Dorsolateral prefrontal cortex (tissue), 122 donors: ENCODE measurements at places on chromosomes 2 and 18. TPM values are rescaled to one million over a fixed set of nuclear protein-coding genes. Genes with fewer than 3 reads are reported as not detected.

DNA sequence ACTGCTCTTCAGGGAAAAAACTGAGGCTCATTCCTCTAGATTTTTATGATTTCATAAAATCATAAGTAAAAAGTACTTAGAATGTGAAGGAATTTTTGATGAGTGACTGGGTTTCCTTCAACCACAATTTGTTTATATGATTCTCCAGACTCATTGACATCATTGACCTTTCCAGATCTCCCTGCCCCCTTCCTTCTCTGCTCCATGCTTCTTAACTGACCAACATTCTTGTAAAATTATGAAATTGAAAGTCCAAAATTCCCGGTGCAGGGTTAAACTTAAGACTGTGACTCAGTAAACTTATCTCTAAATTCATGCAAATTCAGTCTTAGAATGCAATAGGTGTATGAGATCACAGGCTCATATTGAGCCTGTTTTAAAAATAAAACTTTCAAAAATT is 648.9 kb downstream of the TDRD15 start:
- DNase-seq, result no peak

GRCh38 chr2:229974266-229974665 is 52.0 kb downstream of the FBXO36 start:
- no peak for DNase-seq

- DNase-seq, result no peak
Measured at GRCh38 chr2:224349396-224349795, 52.5 kb downstream of the FAM124B start.

DNA sequence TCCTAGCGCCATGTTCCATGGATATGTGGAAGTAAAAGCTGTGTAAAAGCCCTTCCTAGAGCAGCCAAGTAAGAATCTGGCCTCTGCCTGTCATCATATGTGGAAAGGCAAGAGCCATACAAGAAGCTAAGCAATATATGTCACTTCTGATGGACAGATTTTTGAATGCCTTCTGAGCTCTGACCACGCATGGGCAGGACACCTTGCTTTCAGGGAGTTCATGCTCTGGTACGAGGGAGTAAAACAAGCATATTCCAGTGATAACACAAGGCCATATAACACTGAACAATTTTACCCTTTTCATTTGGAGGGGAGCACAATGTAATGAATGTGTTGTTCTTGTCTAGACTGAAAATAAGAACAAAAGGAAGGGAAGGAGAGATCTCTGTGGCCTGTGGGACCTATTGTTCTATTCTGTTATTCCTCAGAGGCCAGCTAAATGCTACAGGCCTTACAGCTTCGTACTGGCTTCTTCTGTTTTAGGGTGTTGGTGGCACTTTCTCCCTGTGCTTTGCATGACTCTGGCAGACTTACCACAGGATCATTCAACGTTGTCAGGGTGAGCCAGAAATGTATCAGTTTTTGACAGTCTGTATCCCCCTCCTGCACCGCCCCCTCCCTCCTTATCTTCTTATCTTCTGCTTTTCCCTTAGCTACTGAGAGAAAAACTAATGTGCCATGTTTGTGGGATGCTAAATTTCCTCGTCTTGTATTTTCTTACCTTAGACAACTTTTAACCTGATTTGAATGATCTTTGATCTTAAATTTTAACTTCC is 99.5 kb downstream of the MAP4K4 start:
- DNase-seq, result no peak

GRCh38 chr2:121130301-121130850 is 154.6 kb downstream of the TFCP2L1 start:
- DNase-seq, result no peak

- DNase-seq, result no peak
Measured at GRCh38 chr2:118847762-118848172, 319 bp upstream of the EN1 start.

- DNase-seq, result no peak
Measured at GRCh38 chr2:59276033-59276432, 1034.9 kb upstream of the FANCL start.

MOGAT1 gene
- total RNA-seq, result 0.73 TPM

MAB21L4 gene
- not detected for total RNA-seq

ALPP gene
- not detected for total RNA-seq

GRCh38 chr18:72541871-72542332 is 2.2 kb downstream of the CBLN2 start:
- DNase-seq, result no peak

ABCG8 gene
- 1.6 TPM for total RNA-seq

INHBB gene
- total RNA-seq, result 5.4 TPM

GRCh38 chr2:204892506-204893255 is 347.4 kb downstream of the PARD3B start:
- DNase-seq, result no peak

DHRS9 gene
- 1.3 TPM for total RNA-seq

SNRNP27 gene
- total RNA-seq, result 62.0 TPM

GRCh38 chr18:66615176-66615575 is 11.3 kb upstream of the CDH19 start:
- DNase-seq, result no peak

CROCC2 gene
- total RNA-seq, result not detected

- no peak for DNase-seq
Measured at GRCh38 chr2:226796012-226796839, 3.4 kb downstream of the IRS1 start.

FKBP1B gene
- 46.9 TPM for total RNA-seq

PRSS56 gene
- total RNA-seq, result 0.77 TPM

DNA sequence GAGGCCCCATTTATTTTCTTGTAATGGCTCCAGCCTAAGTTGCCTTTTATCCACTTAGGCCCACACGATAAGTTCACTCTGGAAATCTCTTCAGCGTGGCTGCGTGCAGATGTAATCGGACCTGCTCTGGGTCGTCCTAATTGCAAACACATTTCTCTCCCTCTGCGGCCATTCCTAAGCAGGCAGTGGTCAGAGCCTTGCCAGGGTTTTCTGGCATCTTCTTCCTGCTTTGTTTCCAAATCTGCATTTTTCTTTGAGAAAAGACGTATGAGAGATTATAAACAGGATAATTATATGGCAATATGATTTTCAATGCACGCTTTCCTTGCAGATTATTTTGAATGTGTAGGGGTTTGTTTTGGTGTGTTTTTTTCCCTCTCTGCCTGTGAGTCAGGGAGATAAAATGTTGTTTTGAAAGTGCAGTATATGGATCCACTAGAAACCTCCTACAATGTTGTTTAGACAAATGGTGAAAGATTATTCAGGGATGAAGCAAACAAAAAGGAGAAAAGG is 239.4 kb upstream of the TANK start:
- DNase-seq, result no peak

CD207 gene
- not detected for total RNA-seq

- no peak for DNase-seq
Measured at GRCh38 chr2:5482929-5483331, 209.3 kb upstream of the SOX11 start.
